ENCODE measurements at places on chromosomes 2 and 18.

- no peak for DNase-seq
Measured at GRCh38 chr2:56448403-56449001, 264.7 kb downstream of the CCDC85A start.

DNA sequence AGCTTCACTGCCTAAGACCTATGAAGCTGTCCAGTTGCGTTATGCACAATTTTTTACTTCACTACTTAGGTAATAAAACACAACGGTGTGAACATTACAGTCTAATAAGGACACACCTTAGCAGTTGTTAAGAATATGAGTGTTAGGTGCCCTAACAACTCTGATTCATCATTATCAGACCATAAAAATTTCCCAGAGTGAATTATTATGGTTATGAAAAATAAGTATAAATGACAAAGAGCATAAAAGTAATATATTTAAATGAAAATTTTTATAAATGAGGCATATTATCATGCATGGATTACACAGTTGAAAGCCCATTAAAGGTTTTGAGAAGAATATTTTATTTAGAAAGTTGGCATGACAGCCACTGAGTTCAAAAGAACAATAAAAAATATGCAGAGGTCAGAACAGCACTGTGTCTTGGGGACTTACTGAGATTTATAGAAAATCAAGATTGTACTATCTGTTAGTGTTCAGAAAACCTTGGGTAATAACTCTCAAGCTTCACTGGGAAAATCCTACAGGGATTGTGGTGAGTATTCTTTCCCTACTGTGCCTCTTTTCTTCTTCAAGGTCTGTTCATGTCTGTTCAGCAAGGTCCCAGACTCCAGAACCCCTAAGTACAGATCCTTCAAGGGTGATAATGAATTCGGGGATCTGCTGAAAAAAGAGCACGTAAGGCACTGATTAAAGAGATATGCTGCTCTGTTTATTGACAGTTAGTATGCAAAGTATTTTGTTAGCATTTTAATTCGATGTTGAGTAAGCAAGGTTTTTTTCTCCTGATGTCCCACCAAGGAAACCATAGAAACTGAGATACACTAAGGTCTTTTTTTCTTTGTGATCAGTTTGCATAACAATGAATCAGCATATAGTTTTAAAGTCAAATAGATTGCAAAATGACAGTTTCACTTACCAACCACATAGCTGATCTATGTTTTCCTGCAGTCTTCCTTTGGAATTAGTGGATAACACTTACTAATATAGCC lies 250.0 kb downstream of the DSEL start:
- no peak for DNase-seq

- no peak for DNase-seq
Measured at GRCh38 chr2:23401427-23402204, 16.6 kb downstream of the KLHL29 start.

DNA sequence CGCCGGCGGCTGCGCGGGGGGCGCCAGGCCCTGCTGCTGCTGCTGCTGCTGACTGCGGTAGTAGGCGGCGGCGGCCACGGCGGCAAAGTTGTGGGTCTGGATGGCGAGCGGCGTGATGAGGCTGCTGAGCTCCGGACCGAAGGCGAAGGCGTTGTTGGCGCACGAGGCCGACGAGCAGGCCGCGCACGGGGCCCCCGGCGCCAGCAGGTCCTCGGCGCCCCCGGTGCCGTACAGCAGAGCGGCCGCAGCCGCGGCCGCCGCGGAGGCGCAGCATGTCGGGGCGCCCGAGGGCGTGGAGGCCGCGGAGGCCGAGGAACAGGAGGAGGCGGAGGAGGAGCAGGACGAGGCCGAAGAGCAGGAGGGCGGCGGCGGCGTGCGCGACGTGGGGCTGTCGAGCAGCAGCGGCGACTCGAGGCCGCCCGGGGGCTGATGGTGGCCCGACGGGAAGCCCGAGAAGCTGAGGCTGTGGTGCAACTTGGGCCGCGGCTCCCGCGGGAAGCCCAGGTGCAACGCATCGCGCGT lies 1.8 kb downstream of the ZFP36L2 start:
- DNase-seq = no peak
